ENCODE measurements at places on chromosomes 2 and 18.

DNA sequence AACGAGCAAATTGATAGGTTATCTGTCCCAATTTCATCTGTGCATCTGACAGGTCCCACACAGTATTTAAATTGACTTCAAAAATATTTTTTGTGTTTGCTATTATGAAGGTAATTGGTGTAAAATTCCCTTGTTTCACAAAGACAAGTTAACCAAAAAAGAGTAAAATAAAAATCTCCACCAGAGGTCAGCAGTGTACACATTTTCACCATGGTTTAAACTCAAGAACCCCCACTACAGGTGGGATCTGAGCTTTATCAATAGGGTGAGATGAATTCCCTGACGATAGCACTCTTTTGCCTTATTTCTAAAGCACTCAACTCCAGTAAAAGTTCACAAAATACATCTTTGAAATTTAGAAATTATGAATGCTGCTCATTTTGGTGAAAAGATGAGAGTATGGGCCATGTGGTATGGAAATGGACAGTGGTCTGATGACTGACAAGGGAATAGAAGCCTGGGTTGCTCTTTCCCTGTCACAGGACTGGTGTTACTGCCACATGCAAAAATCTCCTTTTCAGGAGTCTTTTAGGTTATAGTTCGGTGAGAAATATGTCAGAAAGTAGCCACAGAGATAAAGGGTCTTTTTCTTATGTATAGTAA, 68.0 kb downstream of the SERPINB8 start:
- no peak for DNase-seq

GRCh38 chr2:237525559-237526157, 38.6 kb downstream of the MLPH start:
- no peak for DNase-seq

GRCh38 chr18:62281684-62282083, 43.4 kb upstream of the TNFRSF11A start:
- no peak for DNase-seq

GRCh38 chr2:134783912-134784311, 54.5 kb upstream of the ACMSD start:
- DNase-seq: no peak

GRCh38 chr2:147500819-147501395, 343.9 kb upstream of the ACVR2A start:
- DNase-seq: no peak

DNA sequence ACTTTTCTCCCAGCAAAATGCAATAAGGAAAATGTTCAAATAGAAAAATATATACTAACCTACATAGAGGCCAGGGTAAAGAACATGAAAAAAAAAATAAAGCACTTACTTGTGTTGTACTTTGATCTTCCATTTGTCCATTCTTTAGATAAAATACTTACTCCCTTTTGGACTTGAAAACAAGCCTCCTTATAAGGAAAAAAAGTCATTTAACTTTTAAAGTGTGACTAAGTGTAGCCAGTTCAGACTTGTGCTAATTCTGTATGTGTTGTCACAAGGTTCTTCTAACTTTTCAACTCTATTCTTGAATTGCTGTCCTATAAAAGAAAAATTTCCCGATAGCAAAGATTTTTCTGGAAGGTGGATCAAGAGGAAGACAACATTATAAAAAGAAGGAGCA, 23.2 kb downstream of the SLC40A1 start:
- no peak for DNase-seq

DNA sequence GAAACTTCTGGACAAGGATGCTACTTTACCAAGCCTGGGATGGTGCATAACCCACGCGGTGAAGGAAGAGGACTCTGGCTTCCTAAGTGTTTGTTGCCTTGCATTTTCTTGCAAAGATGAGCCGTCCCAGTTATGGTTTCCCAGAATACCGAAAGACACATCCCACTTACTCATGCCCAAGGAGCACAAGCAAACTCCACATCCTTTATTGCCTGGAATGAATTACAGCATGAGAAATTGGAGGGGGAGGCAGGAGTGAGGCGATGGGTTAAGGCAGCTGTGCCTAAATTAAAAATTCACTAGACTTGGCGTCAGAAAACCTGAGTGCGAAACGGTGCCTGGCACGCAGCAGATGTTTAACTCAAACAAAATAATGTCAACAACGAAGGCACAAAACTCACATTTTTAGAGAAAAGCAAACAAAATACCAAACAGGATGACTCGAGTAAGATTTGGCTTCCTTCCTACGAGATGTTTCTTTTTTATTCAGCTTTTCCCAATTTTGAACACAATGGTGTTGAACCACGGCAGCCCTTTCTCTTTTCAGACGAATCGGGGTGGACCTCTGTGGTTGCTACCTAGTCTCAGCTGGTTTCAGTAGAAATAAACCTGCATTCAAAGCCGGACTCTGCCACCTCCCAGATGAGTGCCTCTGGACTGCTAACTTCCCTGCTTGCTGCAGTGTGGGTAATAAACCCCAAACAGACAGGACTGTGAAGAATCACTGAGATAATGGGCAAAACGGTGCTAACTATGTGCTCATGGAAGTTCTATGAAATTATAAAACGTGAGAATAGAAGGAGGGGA, 100.3 kb upstream of the NCK2 start:
- DNase-seq: no peak

- no peak for DNase-seq
Observed at GRCh38 chr2:217834744-217835513, 167.9 kb downstream of the TNS1 start.

GRCh38 chr2:145273840-145274239, 753.9 kb upstream of the ZEB2 start:
- DNase-seq: no peak

DNA sequence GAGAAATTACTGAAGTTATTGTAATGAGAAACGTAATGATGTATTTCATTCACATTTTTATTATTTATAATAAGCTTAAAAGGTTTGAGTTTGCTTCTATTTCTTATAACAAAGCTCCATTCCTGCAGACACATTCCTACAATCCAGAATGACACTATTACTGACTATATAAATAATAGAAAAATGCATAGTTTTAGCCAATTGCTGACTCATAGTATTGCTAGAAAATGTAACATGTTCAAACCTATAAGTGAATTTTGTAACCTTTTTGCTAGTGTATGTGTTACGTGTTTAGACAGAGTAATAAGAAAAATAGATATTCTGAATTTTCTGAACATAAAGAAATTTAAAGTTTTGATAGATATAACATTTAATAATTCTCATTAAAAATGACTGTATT, 9.3 kb upstream of the VWC2L start:
- DNase-seq: no peak

DNA sequence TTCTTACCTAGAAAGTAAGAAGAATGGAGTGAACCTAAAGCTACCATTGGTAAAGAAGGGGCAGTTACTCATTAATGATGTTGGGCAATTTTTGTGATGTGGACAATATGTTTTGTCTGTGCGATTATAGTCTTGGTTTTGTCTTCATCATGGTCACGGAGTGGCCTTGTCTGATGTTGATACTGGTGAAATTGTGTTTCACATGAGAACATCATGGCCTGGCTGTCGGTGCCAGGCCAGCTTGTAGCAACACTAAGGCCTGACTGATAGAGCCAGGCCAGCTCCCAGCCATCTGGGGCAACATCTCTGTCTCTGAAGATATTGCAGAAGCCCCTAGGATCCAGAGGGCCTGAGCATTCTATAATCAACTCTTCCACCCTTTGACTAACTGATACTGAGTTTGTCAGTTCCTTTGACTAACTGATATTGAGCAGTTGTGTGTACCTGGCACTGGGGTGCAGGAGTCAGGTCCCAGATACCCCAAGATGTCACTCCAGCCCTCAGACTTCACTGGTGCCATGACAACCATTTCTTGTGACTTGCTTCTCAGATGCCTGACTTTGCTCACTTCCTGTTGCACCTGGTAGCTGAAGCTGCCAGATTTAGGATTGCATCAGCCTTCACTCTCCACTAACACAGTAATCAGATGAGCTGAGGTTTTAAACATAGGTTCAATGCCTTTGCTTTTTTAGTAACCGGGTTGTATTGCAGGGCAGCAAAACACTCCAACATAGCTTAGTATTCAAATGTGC, 62.5 kb downstream of the RPIA start:
- DNase-seq: no peak

- no peak for DNase-seq
Observed at GRCh38 chr2:8486141-8486540, 195.7 kb upstream of the ID2 start.

DNA sequence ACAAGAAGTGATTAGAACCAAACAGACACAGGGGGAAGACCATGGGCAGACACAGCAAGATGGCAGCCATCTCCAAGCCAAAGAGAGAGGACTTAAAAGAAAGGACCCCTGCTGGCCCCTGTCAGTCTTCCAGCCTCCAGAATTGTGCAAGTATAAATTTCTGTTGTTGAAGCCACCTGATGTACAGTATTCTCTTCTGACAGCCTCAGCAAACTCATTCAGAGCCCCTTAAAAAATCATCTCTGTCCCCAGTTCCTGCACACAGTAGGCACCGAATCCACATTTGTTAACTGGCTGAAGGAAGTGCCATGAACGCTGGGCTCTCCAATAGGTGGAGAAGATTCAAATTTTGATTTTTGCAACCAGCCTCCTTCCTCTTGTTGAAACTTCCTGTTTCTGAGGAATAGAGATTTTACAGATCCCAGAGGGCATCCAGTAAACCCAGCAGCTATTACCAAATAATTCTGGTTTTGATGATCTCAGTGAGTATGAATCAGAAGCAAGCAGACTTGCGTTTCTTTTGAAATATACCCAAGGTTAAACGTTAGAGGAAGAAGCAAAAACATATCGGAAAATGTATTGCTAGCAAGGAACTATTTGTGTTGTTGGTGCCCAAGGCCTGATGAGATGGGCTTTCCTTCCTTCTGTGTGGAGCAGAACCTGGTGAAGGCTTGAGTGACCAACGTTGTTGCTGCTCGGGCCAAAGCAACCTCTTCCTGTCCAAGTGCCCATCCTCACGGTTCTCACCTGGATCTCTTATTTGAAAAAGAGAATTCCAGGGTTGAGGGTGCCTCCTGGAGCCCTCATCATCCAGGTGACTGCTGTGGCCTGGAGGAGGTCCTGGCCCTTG, 47.7 kb upstream of the PLB1 start:
- DNase-seq: no peak

GRCh38 chr2:176960736-176961520, 251.7 kb upstream of the HNRNPA3 start:
- DNase-seq: no peak

GRCh38 chr2:235909358-235909757, 258.8 kb downstream of the GBX2 start:
- no peak for DNase-seq

GRCh38 chr2:2022941-2023586, 278.7 kb upstream of the PXDN start:
- DNase-seq: no peak

DNA sequence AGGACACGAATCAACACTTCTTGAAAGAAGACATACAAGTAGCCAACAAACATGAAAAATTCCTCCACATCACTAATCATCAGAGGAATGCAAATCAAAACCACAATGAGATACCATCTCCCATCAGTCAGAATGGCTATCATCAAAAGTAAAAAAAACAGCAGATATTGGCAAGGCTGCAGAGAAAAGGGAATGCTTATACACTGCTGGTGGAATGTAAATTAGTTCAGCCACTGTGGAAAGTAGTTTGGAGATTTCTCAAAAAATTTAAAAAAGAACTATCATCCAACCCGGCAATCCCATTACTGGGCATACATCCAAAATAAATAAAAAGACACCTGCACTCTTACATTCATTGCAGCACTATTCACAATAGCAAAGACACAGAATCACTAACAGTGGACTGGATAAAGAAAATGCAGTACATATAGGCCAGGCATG, 78.7 kb downstream of the GRB14 start:
- DNase-seq: no peak

Measured in stimulated activated CD8-positive, alpha-beta memory T cell treated with anti-CD3 and anti-CD28 coated beads, Interleukin-15, amount 100 ng/mL, for 24 hours (primary cell).